DMS 273 treated with DMSO at 0.1 percent for 48 hours (cell line): ENCODE measurements at places on chromosomes 5 and 9.

GRCh38 chr5:54717870-54718269 is 200.3 kb downstream of the SNX18 start:
- no peak for DNase-seq

DNA sequence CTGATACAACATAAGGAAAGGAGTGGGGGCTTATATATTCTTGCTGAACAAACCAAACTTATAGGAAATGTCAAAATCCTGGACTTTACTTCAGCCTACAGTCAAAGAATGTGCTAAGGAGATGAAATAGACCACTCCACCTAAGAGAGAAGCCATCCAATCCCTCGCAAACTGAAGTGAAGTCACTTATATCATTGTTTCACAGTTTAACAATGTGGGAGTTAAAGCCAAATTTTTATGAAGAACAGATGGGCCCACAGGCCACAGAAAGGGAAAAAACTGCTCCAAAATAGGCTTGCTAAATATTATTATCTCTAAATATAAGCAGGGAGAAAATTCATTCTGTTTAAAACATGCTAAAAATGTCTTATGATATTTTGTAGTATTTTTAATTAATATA is 233.3 kb downstream of the GAS1 start:
- no peak for DNase-seq

- no peak for DNase-seq
These were observed 37.4 kb downstream of the MTMR12 start for GRCh38 chr5:32275396-32275741.

DNA sequence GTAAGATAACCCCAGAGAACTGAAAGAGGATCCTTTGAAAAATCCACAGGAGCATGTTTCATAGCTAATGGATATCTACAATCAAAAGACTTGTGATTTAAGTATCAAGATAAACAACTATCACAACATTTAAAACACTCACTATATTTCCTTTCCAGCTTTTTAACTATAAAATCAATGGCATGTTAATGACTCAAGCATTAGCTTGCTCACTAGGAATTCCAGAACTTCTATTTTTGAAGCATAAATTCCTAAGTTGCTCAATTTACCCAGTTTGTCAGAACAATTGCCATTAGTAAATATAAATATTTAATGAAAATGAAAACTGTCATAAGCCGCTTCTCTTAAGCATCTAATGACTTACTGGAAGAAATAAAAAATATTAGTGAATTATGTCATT is 355.3 kb downstream of the PRELID2 start:
- no peak for DNase-seq
